ENCODE measurements at places on chromosomes 11 and 22.

DNA sequence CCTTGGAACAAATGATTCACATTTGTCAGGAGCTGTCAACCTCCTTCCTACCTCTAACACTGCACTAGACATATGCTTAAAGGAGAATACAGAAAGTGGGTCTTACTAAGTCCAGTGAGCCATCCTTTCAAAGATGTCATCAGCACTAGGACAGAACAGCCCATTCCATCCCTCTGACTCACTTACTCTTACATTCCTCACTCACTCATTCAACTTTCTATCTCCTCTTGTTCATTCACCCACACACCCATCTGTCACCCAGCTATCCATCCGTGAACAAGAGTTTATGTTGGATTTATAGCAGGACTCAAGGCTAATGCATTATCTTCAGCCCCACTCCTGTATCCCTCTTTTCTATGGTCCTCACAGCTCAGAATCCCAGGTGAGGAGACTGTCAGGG lies 9.1 kb downstream of the INSC start:
- peak; percentile 85 for DNase-seq

DNA sequence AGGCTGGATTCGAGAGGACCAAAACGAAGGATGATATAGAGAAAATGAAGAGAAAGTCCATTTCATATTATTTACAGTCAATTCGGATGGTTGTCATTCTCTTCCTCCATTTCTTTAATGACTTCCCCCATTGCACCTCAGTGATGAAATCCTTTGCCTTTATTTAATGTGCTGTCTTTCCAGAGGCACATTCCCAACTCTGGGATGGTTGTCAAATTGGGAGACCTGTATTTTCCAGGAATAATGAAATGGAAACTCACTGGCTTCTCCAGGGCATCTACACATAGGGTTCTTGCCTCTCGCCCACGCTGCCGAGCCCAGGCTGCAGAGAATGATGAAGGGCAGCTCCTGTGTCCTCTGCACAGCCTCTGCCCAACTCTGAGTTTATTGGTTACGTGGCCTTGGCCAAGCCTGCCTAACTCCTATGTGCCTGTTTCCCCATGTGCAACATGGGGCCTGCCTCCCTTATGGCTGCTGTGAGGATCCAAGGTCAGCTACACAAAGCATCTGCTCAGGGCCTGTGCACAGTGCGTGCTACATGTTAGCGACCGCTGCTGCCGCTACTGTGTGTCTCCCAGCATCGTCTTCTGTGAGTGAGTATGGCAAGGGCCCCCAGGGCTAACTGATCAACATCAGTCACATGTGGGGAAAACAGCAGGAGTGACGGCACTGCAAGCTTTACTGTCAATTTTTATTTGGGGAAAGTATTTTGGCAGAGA lies 81.5 kb upstream of the BID start:
- DNase-seq: no peak

- DNase-seq: no peak
Observed at GRCh38 chr11:10751581-10751940, 515 bp downstream of the CTR9 start.

DNA sequence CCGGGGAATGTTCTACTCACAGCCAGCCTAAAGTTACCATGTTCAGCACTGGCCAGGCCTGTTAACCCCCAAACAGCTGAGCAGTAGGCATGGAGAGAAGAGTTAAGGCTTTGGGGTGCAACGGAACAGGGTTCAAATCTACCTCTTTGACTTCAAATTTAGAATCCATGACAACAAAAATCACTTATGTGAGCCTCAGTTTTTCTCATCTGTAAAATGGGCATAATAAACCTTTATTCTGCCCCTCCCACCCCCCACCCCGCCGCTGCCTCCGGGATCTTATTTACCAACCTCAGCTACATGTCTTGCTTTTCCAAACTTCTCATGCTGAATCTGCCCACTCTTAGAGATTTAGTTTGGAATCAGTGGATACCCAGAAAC lies 112.8 kb upstream of the CRYBB3 start:
- DNase-seq: no peak

- DNase-seq: no peak
Observed at GRCh38 chr11:66852466-66853241, 4.2 kb upstream of the LRFN4 start.

DNA sequence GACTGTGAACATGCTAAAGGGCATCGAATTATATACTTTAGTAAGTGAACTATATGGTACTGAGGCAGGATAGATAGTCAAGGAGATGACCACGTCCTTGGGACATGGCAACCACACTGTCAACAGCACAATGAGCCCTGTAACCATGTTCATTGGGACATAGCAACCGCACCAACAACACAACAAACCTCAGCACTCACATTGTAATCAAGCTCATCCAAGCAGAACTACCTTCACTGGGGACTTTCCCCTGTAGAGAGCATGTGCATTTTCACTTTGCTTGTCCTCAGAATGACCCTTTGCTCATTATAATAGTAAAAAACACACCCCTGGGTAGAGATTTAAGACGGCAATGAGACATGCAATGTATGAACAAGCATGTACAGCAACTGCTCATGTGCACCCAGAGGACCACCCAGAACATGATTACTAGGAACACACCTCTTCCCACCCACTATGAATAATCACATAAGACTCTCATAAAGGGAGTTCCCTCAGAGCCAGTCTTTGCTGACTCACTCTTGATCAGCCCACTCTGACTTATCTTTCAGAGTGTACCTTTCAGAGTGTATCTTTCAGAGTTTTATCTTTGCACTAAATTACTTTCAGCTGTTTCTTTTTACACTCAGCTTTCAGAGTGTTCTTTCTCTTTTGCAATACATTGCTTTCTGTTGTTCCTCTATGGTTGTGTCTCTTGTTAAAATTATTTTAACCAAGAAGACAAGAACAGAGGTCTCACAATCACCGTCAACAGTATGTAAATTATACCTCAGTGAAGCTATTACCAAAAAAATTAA lies 4.1 kb upstream of the PLAAT2 start:
- peak; percentile 90 for DNase-seq

- DNase-seq: no peak
Observed at GRCh38 chr22:19827341-19828034, 27.2 kb downstream of the GNB1L start.

DNA sequence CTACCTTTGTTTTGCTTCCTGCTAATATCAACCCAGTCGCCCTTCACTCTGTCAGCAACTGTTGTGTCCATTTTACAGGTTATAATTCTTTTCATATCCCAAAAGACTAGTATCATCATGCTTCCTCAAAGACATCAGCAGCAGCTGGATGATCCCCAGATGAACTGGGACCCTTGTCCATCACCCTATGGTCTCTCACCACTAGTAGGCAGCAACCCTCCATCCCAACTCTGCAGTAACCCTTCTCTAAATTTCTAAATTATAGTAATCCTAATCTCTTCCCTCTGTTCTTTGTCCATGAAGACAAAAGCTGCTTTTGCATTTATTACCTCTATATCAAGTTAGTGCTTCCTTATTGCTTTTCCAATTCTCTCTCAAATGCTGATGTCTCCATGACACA lies 1025.8 kb downstream of the FAM181B start:
- DNase-seq: no peak

DNA sequence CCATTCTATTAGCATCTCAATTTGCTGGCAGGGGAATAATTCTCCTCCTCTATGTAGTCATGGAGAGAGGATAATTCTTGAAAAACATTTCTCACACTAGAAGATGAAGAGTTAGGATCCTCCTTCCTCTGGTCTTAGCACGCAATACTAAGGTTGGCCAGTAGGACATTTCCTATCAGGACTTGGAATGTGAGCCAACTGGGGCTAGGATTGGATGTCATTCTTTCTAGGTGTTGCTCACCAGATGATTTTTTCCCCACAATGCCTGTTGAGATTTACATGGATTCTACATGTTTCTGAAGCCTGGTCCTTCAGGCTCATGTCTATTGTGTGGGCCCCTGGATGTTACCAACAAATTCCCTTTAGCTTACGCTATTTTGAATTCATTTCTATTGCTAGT lies 28.0 kb downstream of the SLN start:
- DNase-seq: no peak

- DNase-seq: no peak
Observed at GRCh38 chr11:74670171-74670570, 61.1 kb downstream of the CHRDL2 start.

DNA sequence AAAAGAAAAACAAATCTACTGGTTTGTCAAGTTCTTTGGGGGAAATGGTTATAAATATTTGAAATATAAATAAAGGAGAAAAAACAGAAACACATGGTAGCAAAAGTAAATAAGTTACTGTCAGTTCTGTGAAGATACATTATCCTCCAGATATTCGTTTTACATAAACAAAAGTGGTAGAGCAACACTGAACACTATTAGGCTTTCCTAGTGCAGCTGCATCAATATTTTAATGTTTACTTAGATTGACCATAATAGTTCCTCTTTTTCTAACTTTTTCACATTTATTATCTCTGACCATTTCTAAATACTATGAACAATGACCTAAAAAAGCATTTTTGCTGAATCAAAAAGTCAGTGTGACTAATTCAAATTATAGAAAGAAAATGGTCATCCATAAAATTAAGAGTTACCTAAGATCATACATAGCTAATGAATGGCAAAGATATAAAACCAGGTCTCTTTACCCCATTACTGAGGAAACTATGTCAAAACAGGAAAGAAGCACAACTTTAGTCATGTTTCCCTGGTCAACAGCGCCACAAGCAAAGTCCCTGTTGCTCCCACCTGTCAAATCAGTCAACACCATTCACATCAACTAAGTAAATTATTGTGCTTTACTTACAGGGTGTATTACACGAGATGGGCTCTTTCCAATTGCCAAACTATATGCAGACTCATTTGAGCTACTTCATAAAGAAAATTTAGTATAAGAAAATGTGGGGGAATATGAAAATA lies 38.5 kb downstream of the SBF2 start:
- no peak for DNase-seq

- DNase-seq: no peak
Observed at GRCh38 chr11:124194293-124195188, 11.4 kb downstream of the OR10D3 start.

GRCh38 chr22:37254209-37254866 lies 10.3 kb upstream of the RAC2 start:
- peak; percentile 84 for DNase-seq

- DNase-seq: no peak
Observed at GRCh38 chr11:71191201-71191600, 61.2 kb downstream of the SHANK2 start.

GRCh38 chr11:8870411-8871170 lies 40.4 kb upstream of the AKIP1 start:
- peak; percentile 65 for DNase-seq

- DNase-seq: no peak
Observed at GRCh38 chr11:45150301-45150700, 3.9 kb downstream of the PRDM11 start.

DNA sequence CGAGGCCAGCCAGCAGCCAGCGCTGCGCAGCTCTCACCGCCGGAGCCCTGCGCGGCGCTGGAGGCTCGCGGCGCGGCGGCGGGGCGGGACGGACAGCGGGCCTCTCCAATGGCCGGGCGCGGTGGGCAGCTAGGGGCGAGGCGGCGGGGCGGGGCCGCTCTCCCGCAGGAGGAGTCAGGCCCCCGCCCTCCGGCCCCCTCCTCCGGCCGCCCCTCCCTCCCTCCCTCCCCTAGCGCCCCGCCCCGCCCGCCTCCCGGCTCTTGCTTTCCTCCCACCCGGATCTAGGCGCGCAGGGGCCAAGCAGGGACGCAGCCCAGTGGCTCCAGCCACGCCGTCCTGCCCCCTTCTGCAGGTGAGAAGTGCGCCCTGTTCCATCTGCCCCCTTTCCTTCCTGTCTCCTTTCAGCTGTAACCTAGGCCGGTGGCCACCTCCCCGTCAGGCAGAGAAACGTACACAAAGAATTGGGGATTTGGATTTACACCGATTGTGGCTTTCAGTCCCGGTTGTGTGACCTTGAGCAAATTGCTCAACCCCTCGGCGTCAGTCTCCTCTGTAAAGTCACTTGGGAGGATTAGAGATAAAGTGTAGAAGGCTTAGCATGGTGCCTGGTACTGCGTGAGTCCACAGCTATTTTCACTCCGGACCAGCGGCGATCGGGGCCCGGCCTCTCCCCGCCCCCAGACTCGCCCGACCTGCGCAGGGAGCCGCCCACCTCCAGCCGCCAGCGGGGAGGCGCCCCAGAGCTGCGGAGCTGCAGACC lies at the start of gene FZD4:
Gene FZD4 (minus strand): TSS at position 35 of the 760 bp plus-strand sequence. CDS start 310 bp downstream, outside the sequence.
- peak; percentile 87 for DNase-seq

DNA sequence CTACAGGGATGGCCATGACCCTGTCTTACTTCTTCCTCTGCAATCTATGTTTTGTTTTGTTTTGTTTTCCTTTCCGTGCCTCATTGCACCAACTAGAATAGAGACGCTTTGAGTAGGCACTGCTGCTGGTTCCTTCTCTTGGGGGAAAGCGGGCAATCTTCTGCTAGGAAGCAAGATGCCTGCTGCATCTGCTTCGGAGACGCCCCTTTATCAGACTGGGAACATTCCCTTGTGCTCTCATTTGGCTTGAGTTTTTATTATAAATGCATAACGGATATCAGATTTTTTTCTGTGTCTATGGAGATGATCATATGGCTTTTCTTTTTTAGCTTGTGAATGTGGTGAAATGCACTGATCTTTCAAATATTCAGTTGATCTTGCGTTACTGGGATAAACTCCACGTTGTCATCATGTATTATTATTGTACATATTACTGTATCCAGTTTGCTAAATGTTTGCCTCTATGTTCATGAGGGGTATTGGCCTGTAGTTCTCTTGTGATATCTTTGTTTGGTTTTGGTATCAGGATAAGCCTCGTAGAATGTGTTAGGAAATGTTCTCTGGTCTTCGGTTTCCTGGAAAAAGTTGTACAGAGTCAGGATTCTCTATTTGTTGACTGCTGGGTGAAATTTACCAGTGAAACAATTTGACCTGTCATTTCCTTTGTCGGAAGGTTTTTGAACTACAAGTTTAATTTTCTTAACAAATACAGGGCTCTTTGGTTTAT lies 23.4 kb upstream of the KRTAP5-6 start:
- no peak for DNase-seq

GRCh38 chr11:12205330-12205729 lies 94.9 kb downstream of the MICAL2 start:
- peak; percentile 85 for DNase-seq

- no peak for DNase-seq
Observed at GRCh38 chr11:128232588-128232987, 354.8 kb downstream of the ETS1 start.
